Activated CD8-positive, alpha-beta T cell treated with anti-CD3 and anti-CD28 coated beads, Interleukin-2, amount 10 ng/mL, durations not matched to agents 7 days and 5 days (primary cell): ENCODE measurements at places on chromosomes 4 and X. TPM values are rescaled to one million over a fixed set of nuclear protein-coding genes. Genes with fewer than 3 reads are reported as not detected.

The ADRA2C gene
- not detected for total RNA-seq

The OTC gene
- total RNA-seq = not detected

The POU3F4 gene
- total RNA-seq = not detected

The GPR173 gene
- not detected for total RNA-seq

The BCORL1 gene
- 9.7 TPM for total RNA-seq

The CCDC120 gene
- 5.0 TPM for total RNA-seq

The ARSJ gene
- not detected for total RNA-seq

- H3K27me3 ChIP-seq = peaks cover 2% of the 10 kb centered on the region
- DNase-seq = no peak
- H3K4me3 ChIP-seq = no peak overlapping the region
- no peak overlapping the region for H3K27ac ChIP-seq
- no peaks in the 10 kb centered on the region for H3K36me3 ChIP-seq
Observed at GRCh38 chrX:108186811-108187210, 95.2 kb downstream of the ATG4A start.

DNA sequence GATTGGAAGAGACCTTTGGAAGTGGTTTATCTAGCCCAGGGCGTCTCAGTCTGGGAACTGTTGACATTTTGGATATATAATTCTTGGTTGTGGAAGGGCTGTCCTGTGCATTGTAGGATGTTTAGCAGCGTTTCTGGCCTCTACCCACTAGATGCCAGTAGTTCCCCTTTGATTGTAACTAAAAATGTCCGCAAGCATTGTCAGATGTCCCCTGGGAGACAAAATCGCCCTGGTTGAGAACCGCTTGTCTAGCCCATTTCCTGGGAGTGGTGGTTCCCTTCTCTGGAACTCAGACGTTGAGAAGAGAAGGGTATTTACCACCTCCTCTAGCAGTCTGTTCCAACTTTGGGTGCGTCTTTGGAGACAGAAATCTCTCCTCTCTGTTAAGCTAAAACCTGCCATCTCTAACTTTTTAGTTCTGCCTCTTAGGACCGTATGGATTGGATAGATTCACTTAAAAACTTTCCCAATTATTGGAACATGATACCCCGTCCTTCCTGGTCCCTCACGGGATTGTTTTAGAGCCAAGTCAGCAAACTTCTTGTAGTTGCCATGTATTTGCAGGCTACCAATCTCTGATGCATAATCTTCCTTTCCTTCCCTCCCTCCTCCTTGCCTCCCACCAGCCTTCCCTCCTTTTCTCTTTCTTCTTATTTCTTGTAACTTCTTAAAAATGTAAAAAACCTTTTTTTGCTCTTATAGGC, 13.9 kb downstream of the TMEM165 start:
- DNase-seq = no peak
- H3K27ac ChIP-seq = no peak overlapping the region
- no peaks in the 10 kb centered on the region for H3K27me3 ChIP-seq
- H3K36me3 ChIP-seq = peaks cover 28% of the 10 kb centered on the region

DNA sequence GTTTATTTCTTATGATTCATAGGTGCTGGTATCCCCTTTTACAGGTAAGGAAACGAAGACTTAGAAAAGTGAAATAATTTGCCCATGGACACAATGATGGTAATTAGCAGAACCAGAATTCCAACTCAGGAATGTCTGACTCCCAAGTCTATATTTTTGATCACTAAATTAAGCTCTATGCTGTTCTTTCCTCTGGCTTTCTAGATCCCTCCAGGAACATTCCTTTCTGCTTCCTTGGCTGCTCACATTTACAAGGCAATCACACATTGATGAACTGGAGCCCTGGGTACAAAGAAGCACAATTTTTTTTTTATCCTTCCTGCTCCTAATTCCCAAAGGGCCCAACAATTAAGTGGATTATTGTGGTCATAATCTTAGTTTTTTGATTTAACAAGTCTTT, 7.0 kb upstream of the CDKN2AIP start:
- no peaks in the 10 kb centered on the region for H3K36me3 ChIP-seq
- H3K27me3 ChIP-seq = peaks cover 3% of the 10 kb centered on the region
- H3K27ac ChIP-seq = no peak overlapping the region
- H3K4me1 ChIP-seq = peaks cover 4% of the 10 kb centered on the region
- no peak for DNase-seq
- H3K4me3 ChIP-seq = no peak overlapping the region

DNA sequence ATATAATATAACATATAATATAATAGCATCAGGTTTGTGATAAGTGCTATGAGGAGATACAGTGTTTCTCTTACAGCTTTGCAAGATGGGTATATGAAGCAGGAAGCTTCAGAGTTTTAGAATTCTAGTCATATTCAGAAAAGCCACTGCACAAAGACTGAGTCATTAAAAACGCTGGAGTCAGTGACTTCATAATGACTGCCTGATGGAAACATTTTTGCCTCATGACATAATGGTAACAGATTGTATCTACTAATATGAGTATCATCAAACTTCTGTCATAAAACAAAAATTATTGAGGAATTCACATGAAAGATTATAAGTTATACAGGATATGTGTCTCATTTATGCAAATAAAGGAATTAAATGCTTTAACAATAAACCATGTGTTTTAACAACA, 46.8 kb downstream of the EPHA5 start:
- H3K27me3 ChIP-seq = no peaks in the 10 kb centered on the region
- H3K4me1 ChIP-seq = no peaks in the 10 kb centered on the region
- H3K27ac ChIP-seq = no peak overlapping the region
- H3K36me3 ChIP-seq = no peaks in the 10 kb centered on the region
- no peak overlapping the region for H3K4me3 ChIP-seq
- DNase-seq = no peak

GRCh38 chr4:82360298-82361177, 13.3 kb downstream of the HNRNPD start:
- H3K4me1 ChIP-seq = peaks cover 87% of the 10 kb centered on the region
- DNase-seq = no peak
- H3K27ac ChIP-seq = peak overlapping the region; percentile 6
- no peaks in the 10 kb centered on the region for H3K27me3 ChIP-seq

GRCh38 chr4:53563824-53564223, 27.5 kb downstream of the LNX1 start:
- no peaks in the 10 kb centered on the region for H3K36me3 ChIP-seq
- no peaks in the 10 kb centered on the region for H3K4me1 ChIP-seq
- H3K4me3 ChIP-seq = no peak overlapping the region
- no peak overlapping the region for H3K27ac ChIP-seq

- DNase-seq = no peak
- H3K27me3 ChIP-seq = no peaks in the 10 kb centered on the region
- H3K4me1 ChIP-seq = no peaks in the 10 kb centered on the region
- H3K36me3 ChIP-seq = peaks cover 3% of the 10 kb centered on the region
- no peak overlapping the region for H3K4me3 ChIP-seq
Observed at GRCh38 chrX:42025861-42026260, 102.5 kb upstream of the CASK start.

DNA sequence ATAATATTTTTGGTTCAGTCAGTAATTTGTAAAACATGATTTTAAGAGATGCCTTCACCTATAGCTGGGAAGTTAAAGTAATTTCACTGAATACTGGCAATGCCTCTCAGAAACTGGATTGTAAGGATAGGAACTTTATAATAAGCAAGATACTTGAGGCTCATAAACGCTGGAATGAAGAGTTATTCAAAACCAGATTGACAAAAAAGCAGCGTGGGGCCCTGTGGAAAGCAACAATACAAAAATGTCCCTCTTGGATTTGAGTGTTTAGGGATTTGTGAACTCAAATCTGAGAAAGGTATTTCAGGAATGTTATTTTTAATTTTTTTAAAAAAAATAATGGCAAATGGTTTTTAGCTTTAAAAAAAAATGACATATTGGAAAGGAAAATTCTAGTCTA, 94.6 kb downstream of the ANK2 start:
- H3K27ac ChIP-seq = no peak overlapping the region
- DNase-seq = no peak
- no peaks in the 10 kb centered on the region for H3K27me3 ChIP-seq
- H3K36me3 ChIP-seq = no peaks in the 10 kb centered on the region

DNA sequence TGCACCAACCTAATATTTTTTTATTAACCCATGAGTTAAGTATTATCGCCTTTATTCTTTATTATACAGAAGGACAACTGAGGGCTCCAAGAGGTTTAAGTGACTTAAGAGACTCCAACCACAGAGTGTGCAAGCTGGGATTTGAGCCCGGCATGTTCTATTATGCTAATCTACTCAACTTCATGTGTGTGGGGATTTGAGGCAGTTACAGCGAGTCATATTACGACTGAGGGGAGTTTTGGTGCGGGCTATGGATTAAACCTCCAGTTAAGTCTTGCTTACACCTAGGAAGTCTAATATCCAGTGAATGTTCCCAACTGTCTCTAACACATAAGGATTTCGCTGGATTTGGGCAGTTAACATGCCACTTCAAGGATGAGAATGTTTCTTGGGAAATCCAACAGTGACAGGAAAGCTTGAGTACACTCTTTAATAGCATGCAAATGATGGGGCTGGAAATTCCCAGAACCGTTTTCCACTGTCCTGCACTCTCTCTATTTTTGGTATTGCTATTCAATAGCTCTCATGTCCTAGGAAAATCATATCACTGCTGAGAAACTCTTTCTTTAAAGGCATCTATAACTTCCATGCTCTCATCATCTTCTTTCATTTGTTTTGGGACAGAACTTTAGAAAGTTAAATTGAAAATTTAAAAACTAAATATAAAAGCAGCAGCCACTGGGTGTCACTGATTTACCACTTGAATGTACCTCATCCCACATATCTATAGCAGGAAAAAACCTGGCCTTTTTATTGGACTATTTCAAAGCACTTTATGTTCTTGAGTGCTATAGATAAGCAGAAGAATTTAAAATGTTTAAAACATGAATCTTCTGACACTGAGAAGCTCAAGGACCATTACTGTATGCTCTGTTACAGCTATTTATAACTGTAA, 165.1 kb upstream of the TTC29 start:
- no peaks in the 10 kb centered on the region for H3K36me3 ChIP-seq
- no peak for DNase-seq
- H3K27me3 ChIP-seq = peaks cover 2% of the 10 kb centered on the region
- H3K4me3 ChIP-seq = no peak overlapping the region
- H3K4me1 ChIP-seq = no peaks in the 10 kb centered on the region
- H3K27ac ChIP-seq = no peak overlapping the region

- H3K27me3 ChIP-seq = peaks cover 10% of the 10 kb centered on the region
- H3K4me1 ChIP-seq = no peaks in the 10 kb centered on the region
- no peak overlapping the region for H3K4me3 ChIP-seq
- no peak overlapping the region for H3K27ac ChIP-seq
- H3K36me3 ChIP-seq = no peaks in the 10 kb centered on the region
- no peak for DNase-seq
Observed at GRCh38 chr4:77367638-77368037, 210.6 kb downstream of the CCNG2 start.

GRCh38 chr4:54568184-54568583, 89.6 kb upstream of the KIT start:
- no peaks in the 10 kb centered on the region for H3K36me3 ChIP-seq
- DNase-seq = no peak
- peaks cover 8% of the 10 kb centered on the region for H3K4me1 ChIP-seq
- no peak overlapping the region for H3K27ac ChIP-seq

GRCh38 chr4:826508-827208, 729 bp upstream of the CPLX1 start:
- peaks cover 23% of the 10 kb centered on the region for H3K27me3 ChIP-seq
- no peak overlapping the region for H3K27ac ChIP-seq
- no peak overlapping the region for H3K4me3 ChIP-seq
- H3K4me1 ChIP-seq = peaks cover 2% of the 10 kb centered on the region
- no peaks in the 10 kb centered on the region for H3K36me3 ChIP-seq

GRCh38 chrX:50161127-50161526, 39.7 kb downstream of the AKAP4 start:
- DNase-seq = no peak
- H3K27me3 ChIP-seq = no peaks in the 10 kb centered on the region
- no peaks in the 10 kb centered on the region for H3K36me3 ChIP-seq
- no peak overlapping the region for H3K27ac ChIP-seq
- no peaks in the 10 kb centered on the region for H3K4me1 ChIP-seq

- peaks cover 35% of the 10 kb centered on the region for H3K4me1 ChIP-seq
- H3K36me3 ChIP-seq = peaks cover 57% of the 10 kb centered on the region
- H3K27me3 ChIP-seq = no peaks in the 10 kb centered on the region
- no peak overlapping the region for H3K4me3 ChIP-seq
- no peak for DNase-seq
- H3K27ac ChIP-seq = no peak overlapping the region
Observed at GRCh38 chr4:109821185-109821584, 5.6 kb downstream of the GAR1 start.

GRCh38 chr4:32180086-32180485, 1459.9 kb downstream of the PCDH7 start:
- no peaks in the 10 kb centered on the region for H3K27me3 ChIP-seq
- H3K36me3 ChIP-seq = no peaks in the 10 kb centered on the region
- no peak for DNase-seq

DNA sequence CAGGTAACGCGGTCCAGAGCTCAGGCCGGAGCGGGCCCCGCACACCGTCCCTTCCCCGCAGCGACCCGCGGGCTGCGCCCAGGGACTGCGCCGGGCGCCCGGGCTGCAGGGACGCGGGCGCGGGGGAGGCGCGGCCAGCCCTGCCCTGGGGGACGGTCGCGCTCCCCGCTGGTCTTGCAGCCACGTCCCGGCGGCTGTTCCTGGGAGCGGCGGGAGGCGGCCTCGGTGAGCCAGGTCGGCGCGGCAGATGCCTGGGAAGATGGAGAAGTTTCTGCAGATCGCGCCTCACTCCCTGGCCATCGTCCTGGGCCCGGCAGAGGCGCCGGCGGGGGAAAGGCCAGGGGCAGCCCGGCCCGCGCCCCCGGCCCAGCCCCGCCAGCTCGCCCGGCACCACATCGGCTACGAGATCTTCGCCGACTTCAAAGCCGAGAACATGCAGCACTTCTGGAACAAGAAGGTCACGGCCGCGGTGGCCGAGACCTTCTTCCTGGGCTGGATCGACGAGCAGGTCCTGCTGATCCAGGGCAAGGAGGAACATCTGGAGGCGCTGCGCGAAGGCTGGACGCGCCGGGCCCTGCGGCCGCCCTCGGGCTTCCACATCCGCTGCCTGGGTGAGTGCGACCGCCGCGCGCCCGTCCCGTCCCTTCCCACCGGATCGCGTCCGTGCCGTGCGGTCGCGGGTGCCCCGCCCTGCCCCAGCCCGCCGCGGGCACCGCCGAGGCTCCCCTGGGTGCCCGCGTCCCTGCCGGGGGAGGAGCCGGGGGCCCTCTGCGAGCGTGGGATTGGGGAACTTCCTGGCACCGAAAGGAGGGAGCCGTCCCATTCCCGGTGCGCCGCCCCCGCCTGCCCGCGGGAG, 107.4 kb upstream of the STOX2 start:
- peak; percentile 27 for DNase-seq
- no peak overlapping the region for H3K27ac ChIP-seq
- peaks cover 68% of the 10 kb centered on the region for H3K27me3 ChIP-seq
- H3K4me1 ChIP-seq = peaks cover 12% of the 10 kb centered on the region

- DNase-seq = no peak
- H3K36me3 ChIP-seq = no peaks in the 10 kb centered on the region
- H3K4me1 ChIP-seq = no peaks in the 10 kb centered on the region
- H3K27ac ChIP-seq = no peak overlapping the region
- peaks cover 18% of the 10 kb centered on the region for H3K27me3 ChIP-seq
Observed at GRCh38 chr4:118983831-118984230, 95.2 kb downstream of the SYNPO2 start.

DNA sequence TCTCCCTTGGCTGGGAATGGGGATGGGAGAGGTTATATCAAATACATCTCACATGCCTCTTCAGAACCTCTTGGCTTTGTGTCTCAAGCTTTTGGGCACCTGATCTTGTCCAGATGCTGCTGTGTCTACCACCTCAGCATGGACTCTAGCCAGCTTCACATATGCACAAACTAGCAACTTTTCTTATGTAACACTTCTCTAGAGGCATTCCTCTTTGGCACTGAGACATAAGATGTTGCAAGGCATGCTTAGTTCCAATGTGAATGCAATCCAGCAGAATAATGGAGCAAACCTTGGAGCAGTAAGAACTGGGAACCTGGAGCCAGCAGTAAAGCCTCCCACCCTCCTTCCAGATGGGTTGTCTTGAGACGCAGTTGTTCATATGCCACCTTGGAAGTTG, 113.4 kb upstream of the TMEM47 start:
- DNase-seq = no peak
- no peak overlapping the region for H3K27ac ChIP-seq
- no peak overlapping the region for H3K4me3 ChIP-seq
- H3K27me3 ChIP-seq = no peaks in the 10 kb centered on the region
- H3K4me1 ChIP-seq = no peaks in the 10 kb centered on the region
